ENCODE measurements at places on chromosomes 1 and 21. TPM values are rescaled to one million over a fixed set of nuclear protein-coding genes. Genes with fewer than 3 reads are reported as not detected.

DNA sequence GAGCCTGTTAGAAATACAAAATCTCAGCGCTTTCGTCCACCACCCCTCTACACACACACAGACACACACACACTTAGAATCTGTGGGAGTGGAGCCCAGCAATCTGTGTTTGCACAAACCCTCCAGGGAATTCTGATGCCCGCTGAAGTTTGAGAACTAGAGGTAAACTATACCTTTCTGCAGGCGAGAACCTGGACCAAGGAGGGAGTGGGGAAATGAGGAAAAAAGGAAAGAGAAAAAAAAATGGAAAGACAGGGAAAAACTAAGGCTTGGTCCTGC is 468 bp upstream of the NIBAN1 start:
- no peak for DNase-seq

DNA sequence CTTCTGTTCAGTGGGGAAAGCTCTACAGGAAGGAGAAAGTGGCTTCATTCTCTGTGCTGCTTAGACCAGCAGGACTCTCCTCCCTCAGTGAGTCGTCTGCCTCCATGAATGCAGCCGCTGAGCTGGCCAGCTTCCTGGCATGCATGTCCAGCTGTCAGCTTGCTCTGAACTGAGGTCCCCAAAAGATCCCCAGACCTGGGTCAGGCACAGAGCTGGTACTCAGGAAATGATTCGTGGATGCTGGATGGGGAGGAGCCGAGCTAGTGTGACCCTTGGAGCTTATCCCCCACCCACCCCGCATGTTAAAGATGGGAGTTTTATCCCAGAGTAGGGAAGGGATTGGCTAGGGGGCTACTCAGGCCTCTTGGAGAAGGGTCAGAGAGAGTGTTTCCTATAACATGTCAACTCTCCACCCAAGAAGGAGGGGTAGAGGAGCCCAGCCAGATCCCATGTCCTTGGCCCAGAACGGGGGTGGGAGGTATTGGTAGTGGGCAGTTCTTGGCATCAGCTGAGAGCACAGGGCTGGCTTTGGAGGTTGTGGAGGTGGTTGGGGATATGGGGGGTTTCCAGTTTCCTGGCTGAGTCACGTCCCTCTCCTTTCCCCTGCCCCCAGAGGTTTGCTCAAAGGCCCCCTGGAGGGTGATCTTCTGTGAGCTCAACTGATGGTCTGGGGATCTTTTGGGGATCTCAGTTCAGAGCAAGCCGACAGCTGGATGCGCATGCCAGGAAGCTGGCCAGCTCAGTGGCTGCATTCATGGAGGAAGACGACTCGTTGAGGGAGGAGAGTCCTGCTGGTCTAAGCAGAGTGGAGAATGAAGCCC is 110.1 kb downstream of the FOXD2 start:
- DNase-seq: no peak

GRCh38 chr1:102715150-102715549 is 393.2 kb downstream of the COL11A1 start:
- DNase-seq: no peak

- DNase-seq: no peak
These were observed 241.3 kb downstream of the KCNT2 start for GRCh38 chr1:196366817-196367495.

GRCh38 chr1:220225957-220226356 is 46.3 kb downstream of the RAB3GAP2 start:
- no peak for DNase-seq

GRCh38 chr1:35924838-35925237 is 6.1 kb upstream of the AGO3 start:
- DNase-seq: no peak

DNA sequence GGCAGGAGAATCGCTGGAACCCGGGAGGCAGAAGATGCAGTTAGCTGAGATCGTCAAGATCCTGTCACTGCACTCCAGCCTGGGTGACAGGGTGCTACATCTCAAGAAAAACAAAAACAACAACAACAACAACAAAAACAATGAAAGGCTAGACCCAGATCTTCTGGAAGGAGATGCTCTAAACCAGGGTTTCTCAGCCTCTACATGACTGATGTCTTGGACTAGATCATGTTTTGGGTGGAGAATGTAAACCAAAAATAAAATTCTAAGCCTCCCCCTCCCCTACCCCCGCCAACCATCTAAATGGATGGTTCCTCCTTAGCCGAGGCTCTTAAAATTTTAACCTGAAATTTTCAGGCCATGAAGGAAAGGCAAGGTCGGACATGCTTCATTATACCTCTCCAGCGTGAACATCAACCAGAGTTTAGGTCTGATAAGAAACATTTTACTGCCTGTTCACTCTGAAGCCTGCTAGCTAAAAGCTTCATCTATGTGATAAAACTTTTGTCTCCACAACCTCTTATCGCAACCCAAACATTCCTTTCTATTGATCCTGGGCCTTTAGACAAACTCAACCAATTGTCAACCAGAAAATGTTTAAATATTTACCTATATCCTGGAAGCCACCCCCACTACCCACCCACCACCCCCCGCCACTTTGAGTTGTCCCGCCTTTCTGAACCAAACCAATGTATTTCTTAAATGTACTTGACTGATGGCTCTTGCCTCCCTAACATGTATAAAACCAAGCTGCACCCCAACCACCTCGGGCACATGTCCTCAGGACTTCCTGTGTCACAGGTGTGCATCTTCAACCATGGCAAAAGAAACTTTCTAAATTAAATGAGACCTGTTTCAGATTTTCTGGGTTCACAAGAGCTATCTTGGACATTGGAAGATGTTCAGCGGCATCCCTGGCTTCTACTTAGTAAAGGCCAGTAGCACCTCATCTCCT is 1.9 kb upstream of the CAPN2 start:
- DNase-seq: no peak

The C1orf94 gene
- not detected for polyA plus RNA-seq

- no peak for DNase-seq
These were observed 74.1 kb downstream of the PRKAA2 start for GRCh38 chr1:56719171-56719570.

The MROH7 gene
- polyA plus RNA-seq: 25.1 TPM

DNA sequence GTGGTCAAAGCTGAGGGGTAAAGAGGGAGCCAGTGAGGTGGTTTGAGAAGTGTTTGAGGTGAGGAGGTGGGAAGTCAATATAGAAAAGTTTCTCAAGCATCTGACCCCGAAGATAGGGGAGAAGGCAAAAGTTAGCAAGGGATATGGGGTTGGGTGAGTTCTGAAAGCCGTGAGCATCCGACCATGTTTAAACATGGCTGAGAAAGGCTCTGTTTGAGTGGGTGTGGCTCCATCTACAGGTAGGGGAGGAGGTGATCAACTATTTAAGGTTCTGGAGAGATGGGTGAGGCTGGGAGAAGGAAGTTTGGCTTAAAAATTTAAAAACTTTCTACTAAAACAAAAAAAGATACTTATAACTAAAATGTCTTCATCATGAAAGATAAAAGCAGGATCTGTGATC is 273.8 kb downstream of the KCNJ6 start:
- no peak for DNase-seq

The CLDN19 gene
- 1.5 TPM for polyA plus RNA-seq

- no peak for DNase-seq
These were observed 8.0 kb upstream of the OR2M3 start for GRCh38 chr1:248189026-248189425.

The IL24 gene
- polyA plus RNA-seq: 0.48 TPM

DNA sequence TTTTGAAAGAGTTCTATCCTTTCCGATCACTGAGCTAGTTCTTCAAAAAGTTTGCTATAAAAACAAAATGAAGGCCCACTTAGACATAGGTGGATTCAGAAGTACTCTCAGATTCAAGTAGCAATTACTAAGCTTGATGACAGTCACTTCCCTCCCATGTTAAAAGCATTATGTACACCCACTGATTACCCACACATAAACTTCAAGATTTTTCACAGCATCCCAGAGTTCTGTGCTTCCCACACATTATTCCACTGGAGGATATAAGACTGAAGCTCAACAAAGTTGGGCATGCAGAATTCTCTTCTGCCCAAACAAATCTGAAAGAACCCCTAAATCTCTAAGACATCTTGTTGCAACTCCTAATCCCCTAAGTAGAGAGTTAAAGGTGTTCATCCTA is 29.5 kb downstream of the VAMP4 start:
- DNase-seq: no peak

GRCh38 chr21:31967334-31967733 is 94.5 kb downstream of the HUNK start:
- DNase-seq: no peak

- no peak for DNase-seq
These were observed 58.4 kb upstream of the EPS8L3 start for GRCh38 chr1:109821831-109822745.

The TSPAN1 gene
- 17.8 TPM for polyA plus RNA-seq

DNA sequence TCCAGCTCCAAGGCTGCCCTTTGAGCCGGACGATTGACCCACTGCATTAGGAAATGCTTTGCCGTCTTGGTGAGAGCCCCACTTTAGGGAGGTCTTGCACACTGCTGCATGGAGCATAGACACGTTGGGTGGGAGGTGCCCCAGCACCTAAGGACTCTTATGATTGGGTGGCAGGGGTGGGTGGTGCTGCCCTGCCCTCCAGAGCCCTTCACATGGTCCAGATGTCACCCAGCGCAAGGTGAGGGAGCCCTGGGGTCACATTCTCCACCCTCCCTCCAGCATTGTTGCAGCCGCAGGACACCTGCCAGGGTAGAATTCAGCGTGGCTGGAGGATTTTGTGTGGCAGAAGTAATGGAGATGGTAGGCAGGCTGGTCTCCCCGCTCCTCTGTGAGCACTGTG is 137.4 kb upstream of the COL6A1 start:
- no peak for DNase-seq

GRCh38 chr1:25671929-25672328 is 55.3 kb downstream of the MAN1C1 start:
- DNase-seq: no peak

DNA sequence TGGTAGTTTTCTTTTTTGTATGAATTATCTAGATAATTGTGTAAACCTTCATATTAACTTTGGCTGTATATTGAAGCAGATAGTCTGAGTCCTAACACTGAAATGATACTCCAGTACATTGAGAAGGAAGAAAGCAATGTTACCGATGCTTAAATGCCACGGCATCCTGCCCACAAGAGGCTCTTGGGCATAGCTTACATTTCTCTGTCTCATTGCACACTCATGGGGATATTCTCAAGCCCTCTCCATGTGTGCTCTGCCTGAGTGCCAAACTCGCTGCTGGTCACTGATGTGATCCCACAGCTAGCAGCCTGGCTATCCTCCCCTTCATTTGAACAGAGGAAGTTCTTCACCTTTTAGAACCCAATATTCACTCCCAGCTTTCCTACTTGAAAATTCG is 179.4 kb downstream of the TGFB2 start:
- no peak for DNase-seq

The PEAR1 gene
- 5.9 TPM for polyA plus RNA-seq

DNA sequence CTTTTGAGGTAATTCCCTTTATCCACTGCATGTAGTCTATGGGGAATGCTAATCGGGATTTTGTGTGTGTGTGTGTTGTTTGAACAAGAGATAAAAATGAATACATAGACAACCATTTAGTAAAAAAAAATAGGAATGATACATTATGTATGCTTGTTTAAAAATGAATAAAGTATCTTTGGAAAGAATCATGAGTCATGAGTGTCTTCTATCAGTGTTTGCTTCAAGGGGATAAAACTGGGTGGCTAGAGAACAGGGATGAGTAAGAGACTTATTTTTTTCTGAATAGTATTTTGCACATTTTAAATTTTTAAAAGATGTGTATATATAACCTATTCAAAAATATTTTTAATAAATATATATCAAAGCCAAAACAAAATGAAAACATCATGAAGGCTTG is 839.4 kb upstream of the ADGRL4 start:
- no peak for DNase-seq

DNA sequence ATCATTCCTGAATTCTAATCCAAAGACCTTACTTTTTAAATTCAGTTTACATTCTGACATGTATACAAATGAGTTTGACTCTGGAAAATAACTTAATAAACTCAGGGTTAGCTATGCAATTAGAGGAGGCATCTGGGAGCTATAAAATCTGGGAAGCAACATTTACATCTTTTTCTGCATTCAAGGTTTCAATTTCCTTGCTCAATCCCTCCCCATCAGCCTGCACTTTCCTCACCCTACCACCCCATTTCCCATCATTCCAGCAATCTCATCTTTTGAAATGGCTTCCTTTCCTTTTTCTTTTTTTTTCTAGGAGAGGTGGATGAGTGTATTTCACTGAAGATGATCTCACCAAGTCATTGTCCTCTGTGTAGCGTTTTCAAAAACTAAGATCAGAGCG is 65.3 kb upstream of the BEND5 start:
- DNase-seq: no peak

DNA sequence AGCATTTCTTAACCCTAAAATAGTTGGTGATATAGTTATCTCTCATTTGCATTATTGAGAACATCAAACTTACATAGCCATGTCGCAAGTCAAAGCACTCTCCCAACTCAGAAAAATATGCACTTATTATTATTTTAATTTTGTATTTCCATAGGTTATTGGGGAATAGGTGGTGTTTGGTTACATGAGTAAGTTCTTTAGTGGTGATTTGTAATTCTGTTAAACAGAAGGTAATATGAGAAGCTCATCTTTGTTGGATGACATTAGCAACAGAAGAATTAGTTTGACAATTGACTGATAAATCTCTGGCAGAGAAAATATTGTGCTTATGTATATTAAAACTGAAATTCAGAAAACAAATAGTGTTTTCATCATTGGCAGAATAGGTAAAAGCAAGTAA is 154.8 kb downstream of the NFIA start:
- DNase-seq: no peak

GRCh38 chr21:31500071-31500470 is 156.0 kb upstream of the TIAM1 start:
- DNase-seq: no peak

DNA sequence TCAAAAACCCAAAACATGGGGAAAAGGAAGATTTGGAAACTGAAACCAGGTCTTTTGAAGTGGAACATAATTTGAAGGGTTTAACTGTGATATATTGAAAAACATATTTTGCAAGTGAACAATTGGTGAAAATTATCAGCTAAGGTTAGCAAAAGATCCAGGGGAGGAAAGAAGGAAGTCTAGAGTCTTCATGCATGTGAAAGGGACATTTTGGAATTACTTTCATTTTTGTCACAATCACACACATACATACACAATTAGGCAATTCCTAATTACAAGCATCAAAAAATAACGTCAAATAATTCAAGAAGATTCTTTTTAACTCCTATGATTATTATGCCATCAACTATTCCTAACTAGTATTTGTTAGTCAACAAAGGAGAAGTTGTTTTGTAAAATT is 64.7 kb upstream of the NFIA start:
- no peak for DNase-seq
